ENCODE measurements at places on chromosomes 11 and 22.

DNA sequence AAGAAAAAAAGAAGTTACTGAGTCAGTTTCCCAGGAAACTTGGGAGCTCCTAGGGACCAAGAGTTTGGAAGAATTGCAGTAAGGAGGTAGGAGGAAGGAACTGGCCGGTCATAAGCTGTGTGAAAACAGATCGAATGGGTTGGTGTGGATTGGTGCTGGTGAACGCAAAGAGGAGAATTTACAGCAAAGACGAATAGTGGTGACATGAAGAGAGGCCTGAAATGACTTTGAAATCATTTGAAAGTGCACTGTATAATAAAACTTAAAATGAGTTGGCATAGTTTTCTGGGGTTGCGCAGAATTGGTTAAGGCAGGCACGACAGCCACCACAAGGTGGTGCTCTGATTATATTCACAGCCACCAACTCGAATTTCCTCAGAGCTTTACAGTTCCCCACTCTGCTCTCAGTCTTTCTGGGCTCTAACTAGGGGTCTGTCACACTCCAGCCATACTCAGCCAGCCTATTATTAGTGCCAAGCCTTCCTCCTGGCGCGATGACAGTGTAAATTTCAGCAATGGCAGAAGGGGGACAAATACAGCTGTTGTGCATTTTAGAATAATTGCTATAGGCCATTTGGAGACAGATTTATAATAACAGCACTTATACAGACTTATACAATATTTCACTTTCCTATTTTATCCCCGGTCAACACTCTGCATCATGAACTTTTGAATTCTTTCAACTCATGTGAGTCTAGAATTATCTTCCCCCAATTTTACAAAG lies 8.3 kb upstream of the HTR3B start:
- no peak for DNase-seq

- DNase-seq = no peak
Measured at GRCh38 chr11:68498321-68498720, 37.8 kb downstream of the PPP6R3 start.

GRCh38 chr11:65640483-65641296 lies 2.8 kb downstream of the SIPA1 start:
- no peak for DNase-seq

DNA sequence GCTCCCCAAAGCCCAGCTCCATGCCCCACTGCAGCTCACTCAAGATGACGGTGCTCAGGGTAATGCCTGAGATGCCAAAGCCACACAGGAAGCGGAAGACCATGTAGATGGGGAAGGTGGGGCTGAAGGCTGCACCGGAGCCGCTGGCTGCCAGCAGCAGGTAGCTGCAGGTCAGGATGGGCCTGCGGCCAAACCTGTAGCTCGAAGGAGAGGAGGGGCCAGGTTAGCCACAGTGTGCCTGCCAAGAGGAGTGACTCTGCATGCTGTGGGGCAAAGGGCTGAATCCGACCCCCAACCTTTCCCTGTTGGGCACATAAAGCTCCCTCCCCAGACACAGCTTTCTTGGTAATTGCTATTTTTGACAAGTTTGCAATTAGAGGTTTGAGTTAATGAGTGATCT lies 14.9 kb upstream of the SLC22A6 start:
- DNase-seq = no peak

- no peak for DNase-seq
Measured at GRCh38 chr22:39254789-39255298, 10.1 kb upstream of the PDGFB start.

DNA sequence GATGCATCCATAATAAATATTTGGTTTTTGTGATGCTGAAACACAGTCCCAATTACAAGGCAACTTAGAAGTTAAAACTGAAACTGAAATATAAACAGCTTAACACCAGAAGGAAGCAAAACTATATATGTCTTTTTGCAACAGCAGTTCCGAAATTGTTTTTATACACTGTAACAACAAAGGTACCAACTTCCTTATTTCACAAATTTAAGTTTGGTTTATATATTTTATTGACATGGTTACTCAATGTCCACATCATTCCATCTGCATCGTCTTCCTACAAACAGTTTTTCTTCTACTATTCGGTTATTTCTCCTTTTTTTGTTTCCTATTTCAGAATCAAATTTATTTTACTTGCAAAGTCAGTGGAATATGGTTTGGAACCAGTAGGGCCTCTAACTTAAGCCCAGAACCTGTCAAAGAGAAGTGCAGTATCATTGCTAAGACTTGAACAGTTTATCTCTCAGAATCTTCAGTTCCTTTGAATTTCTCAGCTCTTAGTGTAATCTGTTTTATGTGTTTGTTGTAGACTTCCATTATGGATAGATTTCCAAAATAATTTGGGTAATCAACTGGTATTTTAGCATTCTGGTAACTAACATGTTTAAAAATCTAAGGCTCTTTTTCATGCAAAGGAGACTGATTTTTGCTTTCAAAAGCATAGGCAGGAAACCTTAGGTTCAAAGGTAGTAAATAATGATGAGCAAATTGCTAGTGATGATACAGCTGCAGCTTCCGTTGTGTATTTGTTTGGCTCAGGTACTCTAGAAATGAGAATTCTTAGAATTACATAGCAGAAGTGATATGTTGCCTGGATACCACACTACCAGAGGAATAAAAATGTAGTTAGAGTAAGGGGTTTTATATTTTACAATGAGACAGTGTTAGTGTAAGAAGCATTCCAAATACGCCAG lies 8.2 kb upstream of the HSPA8 start:
- no peak for DNase-seq

DNA sequence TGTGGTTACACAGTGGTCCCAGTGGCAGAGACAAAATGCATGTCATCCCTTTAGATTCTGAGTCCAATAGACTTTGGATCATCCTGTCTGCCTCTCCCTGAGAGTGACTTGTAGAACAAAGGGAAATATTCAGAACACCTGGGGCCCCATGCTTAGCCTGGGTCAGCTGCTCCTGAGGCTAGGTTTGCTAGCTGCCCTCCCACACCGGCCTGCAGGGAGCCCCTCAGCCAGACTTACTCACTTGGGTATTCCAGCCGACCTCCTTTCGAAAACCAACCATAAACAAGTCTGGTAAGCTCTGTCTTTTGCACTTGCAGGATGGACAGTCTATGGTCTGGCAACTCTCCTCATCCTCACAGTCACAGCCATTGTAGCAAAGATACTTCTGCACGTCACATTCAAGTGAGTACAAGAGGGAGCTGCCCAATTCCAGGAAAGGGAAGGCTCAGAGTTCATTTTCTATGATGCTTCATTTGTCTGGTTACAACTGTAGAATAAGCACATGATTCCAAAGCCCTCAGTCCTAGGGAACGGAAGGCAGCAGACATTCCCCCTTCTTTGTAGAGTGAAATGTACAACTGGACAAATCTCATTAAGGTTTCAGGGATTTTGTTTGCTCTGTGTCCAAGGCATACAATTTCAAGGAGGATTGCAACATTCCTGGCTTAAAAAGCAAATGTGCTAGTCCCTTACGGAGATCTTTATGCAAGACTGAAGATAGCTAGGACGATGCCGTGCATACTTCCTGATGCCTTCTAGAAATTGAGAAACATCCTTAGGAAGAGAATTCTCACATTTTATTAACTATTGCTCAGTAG lies 65.5 kb upstream of the EMID1 start:
- no peak for DNase-seq

DNA sequence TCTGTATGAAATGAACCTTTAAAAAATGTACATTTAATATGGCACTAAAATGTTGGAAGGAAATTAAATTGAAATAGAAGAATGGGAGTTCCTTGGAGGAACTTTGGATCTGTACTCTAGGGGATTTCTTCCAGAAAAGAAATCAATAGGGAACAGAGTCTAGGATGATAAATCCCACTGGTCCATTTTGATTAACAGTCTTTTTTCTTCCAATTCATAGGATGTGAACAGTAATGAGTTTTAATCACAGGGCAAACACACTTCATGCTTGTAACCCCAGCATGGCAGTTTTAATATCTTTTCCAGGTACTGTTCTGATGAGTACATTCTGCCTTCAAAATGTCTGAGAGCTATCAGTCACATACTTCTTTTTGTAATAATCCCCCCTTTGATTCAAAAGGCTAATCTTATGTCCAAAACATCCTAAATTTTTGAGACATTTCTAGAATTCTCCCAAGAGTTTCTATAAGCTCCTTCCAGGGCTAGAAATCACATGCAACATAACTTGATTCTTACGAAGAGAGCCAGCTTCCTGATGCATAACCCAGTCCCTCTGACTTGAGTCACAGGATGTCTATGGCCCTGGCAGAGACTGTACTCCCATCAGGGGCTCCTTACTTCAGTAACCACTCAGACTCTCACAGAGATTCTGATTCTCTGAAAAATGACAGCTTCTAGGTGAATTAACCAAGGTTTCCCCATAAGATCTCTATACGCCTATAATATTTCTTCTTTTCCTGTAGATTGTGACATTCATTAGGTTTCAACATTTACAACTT lies 112.9 kb downstream of the SLC36A4 start:
- no peak for DNase-seq
